ENCODE measurements at places on chromosomes 3 and 15.

DNA sequence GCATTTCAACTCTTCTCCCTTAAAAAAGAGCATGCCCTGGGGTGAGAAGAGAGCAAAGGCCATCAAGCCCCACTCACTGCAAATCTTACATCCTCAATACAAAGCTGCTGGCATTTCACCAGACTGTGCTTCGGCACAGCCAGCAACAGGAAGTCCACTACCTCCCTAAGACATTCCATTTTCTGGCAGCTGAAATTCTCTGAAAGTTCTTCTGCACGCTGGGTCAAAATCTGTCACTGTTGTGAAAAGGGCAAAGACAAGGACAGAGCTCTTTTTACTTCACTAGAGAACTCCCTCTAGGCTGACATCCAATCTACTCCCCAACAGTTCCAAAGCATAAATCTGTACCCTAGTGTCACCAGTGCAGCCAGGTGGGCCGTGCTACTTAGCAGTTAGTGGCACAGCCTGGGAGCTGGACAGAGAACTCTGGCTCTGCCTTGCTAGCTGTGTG is 6.3 kb downstream of the MTMR10 start:
- peak; percentile 62 for DNase-seq

- DNase-seq: no peak
Observed at GRCh38 chr3:114464548-114464947, 170.7 kb downstream of the TIGIT start.

DNA sequence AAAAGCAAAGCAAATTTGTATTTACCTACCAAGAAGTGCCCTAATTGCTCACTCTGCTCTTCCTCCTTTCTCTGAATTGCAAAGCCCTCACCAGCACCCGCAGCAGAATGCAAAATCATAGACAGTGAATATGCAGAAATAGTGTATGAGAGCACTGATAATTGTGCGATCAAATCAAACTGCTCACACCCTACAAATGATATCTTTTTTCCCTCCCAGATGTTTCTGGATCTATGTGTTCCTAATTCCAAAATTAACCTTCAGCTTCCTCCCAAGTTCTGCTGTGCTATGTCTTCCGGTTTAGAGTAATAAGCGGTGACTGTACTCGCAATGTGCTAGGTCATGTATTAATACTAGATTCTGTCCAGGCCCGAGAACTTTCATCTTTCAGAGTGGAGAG is 3.4 kb downstream of the GHSR start:
- DNase-seq: no peak

GRCh38 chr15:65528461-65529060 is 1.7 kb upstream of the HACD3 start:
- DNase-seq: no peak

- DNase-seq: no peak
Observed at GRCh38 chr15:90322538-90322937, 29.5 kb upstream of the ZNF774 start.

GRCh38 chr3:123725652-123726400 is 141.0 kb upstream of the HACD2 start:
- no peak for DNase-seq

GRCh38 chr15:67724691-67725375 is 100.5 kb upstream of the SKOR1 start:
- no peak for DNase-seq

DNA sequence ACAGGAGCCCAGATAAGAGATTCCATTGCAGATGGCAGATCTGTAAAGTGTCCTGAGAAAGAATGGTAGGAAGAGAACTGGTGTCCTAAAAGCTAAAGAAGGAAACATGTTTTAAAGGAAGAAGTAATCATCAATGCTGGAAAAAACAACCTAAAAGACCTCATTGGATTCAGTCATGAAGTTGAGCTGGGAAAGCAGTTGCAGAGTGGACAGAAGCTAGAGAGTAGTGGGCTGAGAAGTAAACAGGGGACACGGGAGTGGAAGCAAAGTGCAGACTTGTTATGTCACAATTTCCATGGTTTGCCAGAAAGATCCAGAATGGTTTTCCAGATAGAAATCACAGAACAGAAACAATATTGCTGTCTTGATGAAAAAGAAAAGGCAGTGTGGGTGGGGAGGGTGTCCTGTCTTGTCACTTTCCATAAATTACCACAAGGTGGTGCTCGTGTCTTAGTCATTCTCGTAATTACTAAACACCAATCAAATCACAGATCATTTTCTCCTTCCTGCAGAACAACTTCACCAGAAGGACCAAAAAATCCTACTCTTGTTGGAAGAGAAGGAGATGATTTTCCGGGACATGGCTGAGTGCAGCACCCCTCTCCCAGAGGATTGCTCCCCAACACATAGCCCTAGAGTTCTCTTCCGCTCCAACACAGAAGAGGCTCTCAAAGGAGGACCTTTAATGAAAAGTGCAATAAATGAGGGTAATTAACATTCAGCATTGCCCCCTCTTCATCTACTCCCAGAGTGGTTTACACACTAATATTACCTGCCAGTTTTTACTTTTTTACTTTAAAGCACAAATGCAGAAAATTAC is 64.5 kb downstream of the KLHL25 start:
- peak; percentile 78 for DNase-seq

DNA sequence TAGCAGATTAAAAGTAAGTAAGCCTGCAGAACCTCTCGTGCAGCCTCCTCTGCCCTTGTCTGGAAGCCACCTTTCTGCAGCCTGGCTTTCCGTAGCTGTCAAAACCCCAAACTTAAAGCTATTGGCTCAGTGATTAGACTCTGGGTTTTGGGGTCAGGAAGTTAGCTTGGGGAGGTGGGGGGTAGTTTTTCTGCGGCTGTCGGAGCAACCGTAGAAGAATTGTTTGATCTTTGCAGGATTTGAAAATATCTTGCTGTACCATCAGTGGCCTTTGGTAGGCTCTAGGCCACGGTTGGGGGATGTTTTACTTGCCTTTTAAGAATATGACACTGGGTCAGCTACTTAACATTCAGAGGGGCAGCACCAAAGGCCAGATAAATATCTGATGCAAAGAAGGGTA is 88.4 kb upstream of the RASGRP1 start:
- DNase-seq: no peak

DNA sequence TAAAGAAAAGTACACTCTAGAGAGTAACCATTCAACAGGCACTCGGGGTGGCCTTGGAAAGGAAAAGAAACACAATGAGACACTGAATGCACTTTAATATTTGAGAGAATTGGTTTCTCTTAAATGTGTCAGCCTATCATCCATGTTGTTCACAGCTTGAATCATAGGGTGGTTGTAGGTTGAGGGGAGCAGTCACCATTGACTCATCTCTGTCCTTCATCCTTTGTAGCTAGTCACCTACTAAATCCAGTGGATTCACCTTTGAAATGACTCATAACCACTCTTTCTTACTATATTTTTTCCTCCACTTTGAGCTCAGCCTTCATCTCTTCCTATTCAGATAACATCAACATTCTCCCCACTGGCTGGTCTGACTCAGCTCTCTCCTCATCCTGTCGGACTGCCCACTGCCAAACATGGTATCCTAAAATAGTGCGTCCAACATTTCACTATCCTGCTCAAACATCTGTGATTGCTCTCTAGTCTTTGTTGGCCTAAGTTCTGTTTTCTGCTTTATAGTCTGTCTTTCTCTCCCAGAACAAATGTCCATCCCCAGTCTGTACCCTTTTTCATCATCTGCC is 182.7 kb upstream of the GADL1 start:
- peak; percentile 93 for DNase-seq

DNA sequence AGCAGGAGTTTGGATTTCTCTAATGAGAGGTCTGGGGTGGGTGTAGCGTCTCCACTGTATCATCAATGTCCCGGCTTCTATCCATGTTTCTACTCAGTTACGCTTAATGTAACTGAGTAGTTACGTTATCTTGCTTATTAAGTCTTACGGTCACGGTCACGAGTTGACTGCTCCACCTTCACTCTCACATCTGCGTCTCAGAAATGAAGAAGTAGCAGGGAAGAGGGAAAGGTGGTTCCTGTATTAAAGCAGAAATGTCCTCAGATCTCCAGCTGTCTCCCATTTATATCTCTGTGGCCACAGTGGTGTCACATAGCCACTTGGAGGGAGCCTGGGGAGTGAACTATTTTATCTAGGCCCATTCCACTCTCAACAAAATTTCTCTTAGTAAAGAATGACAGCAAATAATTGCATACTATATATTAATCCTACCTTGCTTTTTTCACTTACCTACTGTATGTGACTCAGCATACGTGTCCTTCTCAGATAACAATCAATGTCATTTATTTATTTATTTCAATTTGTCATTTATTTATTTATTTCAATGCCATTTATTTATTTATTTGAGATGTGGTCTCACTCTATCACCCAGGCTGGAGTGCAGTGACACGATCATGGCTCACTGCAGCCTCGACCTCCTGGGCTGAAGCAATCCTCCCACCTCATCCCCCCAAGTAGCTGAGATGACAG is 39.7 kb upstream of the RNU6-1 start:
- DNase-seq: no peak

- no peak for DNase-seq
Observed at GRCh38 chr3:23387286-23387918, 184.3 kb downstream of the UBE2E2 start.

DNA sequence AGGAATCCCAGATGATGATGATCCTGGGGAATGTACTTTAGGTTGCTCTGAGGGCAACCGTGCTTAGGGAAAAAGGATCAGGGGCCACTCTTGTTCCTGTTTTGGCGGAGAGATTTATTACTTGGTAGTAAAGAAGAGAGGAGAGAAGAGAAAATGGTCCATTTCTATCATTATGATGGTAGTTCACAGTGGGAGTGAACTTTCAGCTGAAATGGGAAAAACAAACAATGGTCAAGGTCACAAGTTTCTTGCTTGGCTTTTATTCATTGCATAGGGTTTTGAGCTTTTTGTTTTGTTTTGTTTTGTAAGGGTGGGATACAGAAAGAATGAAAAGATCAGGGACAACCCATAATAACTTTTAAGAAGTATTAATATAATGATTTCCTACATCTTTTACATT is 7.7 kb upstream of the UMPS start:
- no peak for DNase-seq

- peak; percentile 9 for DNase-seq
Observed at GRCh38 chr3:151003029-151003767, 30.7 kb upstream of the CLRN1 start.

- DNase-seq: no peak
Observed at GRCh38 chr3:189781415-189781814, 150.2 kb downstream of the TP63 start.

DNA sequence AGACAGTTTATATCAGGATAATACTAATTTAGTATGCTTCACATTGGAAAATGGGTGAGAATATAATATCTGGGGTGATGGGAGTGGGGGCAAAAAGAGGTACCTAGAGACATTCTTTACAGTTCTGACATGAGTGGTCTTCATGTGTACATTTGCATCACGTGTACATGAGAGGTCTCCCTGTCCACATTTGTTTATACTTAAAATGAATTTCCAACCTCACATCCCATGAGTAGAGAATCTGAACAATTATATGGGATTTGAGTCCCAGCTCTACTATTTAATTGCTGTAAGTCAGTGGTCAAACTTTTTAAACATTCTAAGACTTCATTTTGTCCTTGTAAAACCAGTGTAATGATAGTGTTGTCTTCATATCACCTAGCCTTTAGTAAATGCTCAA is 408.4 kb downstream of the NAALADL2 start:
- DNase-seq: no peak

- DNase-seq: no peak
Observed at GRCh38 chr3:179640469-179640868, 12.4 kb upstream of the USP13 start.

GRCh38 chr3:16550305-16550675 is 36.8 kb upstream of the RFTN1 start:
- no peak for DNase-seq

GRCh38 chr3:30098653-30099455 is 507.5 kb upstream of the TGFBR2 start:
- peak; percentile 72 for DNase-seq

DNA sequence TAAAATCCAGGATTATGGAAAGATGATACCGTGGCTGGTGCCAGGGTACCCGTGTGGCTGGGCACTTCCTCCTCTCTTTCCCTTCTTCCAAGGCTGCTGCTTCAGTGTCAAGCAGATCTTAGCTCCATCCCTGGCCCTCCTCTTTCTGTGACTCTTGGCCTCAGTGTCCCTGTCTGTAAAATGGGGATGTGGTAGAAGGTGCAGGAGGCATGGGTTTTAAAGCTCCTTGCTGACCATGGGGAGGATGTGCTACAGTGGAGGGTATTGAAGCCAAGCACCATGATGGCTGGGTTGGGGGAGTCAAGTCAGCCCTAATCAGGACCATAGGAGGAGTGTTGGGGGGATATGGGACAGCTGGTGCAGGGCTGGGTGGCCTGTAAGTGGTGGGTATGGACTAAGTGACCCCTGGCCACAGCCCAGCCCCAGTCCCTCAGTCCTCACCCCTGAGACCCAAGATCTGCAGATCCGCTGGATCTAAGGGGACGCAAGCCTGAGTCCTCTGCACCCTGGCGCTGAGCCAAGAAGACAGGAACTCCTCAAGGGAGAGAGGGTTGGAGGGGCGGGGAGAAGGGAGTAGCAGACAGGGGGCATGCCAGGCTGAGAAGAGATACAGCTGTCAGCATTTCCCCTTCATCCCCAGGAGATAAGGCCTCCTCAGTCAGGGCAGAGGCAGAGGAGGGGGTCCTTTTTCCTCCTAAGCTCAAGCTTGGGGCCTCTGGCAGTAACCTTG is 12.0 kb downstream of the PTH1R start:
- no peak for DNase-seq

DNA sequence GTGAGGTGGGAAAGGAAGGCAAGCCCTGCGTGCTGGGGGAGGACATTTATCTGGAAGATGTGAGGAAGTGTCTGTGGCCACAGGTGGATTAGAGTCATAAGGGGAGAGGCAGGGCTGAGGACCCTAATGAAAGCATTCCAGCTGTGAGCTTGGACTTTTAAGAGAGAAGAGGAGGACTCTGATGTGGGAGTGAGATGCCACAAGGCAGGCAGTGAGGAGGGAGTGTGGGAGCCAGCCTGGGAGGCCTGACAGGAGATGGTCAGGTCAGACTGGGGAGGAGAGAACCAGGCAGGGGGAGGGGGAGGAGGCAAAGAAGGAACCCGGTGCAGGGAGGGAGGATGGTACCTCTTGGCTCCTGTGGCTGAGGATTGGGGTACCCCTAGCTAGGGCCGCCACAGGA is 21.0 kb downstream of the MAPKAPK3 start:
- no peak for DNase-seq
